ENCODE measurements at places on chromosomes 4 and X. TPM values are rescaled to one million over a fixed set of nuclear protein-coding genes. Genes with fewer than 3 reads are reported as not detected.

Gene SOX3
- total RNA-seq = not detected

Gene FRAS1
- 1.4 TPM for total RNA-seq

Gene PASD1
- total RNA-seq = not detected

Gene CXCL10
- 2.1 TPM for total RNA-seq

Gene USP26
- total RNA-seq = not detected

Gene MGAT4D
- total RNA-seq = not detected

Gene MRFAP1L1
- 45.6 TPM for total RNA-seq

Gene CFAP47
- total RNA-seq = not detected

Gene HDX
- total RNA-seq = 5.4 TPM

Gene LEF1
- total RNA-seq = 18.6 TPM

Gene PCDH11X
- total RNA-seq = 0.43 TPM

Gene NDST3
- total RNA-seq = 12.8 TPM

Gene TMEM255A
- 0.89 TPM for total RNA-seq

Gene FGF5
- total RNA-seq = not detected

Gene ZNF330
- total RNA-seq = 36.6 TPM

Gene CXCL1
- total RNA-seq = 203 TPM

Gene DCAF4L1
- total RNA-seq = 2.5 TPM

Gene ARHGAP36
- not detected for total RNA-seq

Gene CT45A2
- total RNA-seq = not detected

Gene MAGEE1
- total RNA-seq = 3.4 TPM

Gene SULT1E1
- not detected for total RNA-seq

Gene ZNF732
- total RNA-seq = 0.28 TPM

Gene SLITRK4
- not detected for total RNA-seq

Gene FAM47E
- total RNA-seq = 2.0 TPM

Gene NWD2
- total RNA-seq = 0.05 TPM

Gene SCML1
- total RNA-seq = 17.6 TPM

Gene ADH6
- total RNA-seq = not detected

Gene ETDA
- not detected for total RNA-seq

Gene GRIA2
- not detected for total RNA-seq

Gene AMTN
- total RNA-seq = not detected

Gene SORCS2
- total RNA-seq = 0.50 TPM

Gene STIM2
- 46.9 TPM for total RNA-seq

Gene LRCH2
- total RNA-seq = 2.7 TPM
